ENCODE measurements at places on chromosomes 5 and 9. TPM values are rescaled to one million over a fixed set of nuclear protein-coding genes. Genes with fewer than 3 reads are reported as not detected.

The BTNL3 gene
- polyA plus RNA-seq: 0.09 TPM

The WNT8A gene
- polyA plus RNA-seq: not detected

The CACNA1B gene
- polyA plus RNA-seq: under 0.01 TPM

- H3K27ac ChIP-seq: no peak overlapping the region
- no peak overlapping the region for H3K4me3 ChIP-seq
- no peaks in the 10 kb centered on the region for H3K36me3 ChIP-seq
- no peaks in the 10 kb centered on the region for H3K27me3 ChIP-seq
- H3K4me1 ChIP-seq: peaks cover 26% of the 10 kb centered on the region
- DNase-seq: peak; percentile 56
Observed at GRCh38 chr9:133949486-133950061, 42.5 kb downstream of the VAV2 start.

DNA sequence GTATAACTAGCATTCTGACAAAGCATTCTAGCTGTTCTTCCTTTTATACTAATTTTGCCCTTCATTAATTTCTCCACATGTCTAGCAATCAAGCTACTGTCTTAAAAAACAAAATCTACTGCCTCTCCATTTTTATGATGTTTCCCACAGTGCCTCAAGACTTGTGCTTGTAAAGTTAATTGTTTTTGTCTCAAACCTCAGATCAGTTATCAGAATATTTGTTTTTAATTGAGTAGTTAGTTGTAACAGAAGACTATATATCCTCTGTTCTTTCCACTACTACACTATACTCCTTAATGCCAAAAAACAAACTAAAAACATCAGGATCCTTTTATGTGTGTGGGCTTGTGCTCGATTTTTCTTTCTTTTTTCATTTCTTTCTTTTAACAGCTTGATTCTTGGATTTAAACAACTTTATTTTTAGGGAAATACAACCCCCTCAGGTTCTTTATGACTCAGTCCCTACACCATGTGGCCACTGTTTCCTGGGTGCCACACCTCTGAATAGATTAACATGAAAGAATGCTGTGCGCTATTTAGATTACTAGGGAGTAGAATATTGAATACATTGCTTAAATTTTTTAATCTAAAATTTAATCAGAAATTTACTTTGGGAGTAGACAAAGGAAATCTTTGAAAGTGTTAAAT is 1.2 kb downstream of the ASPN start:
- no peaks in the 10 kb centered on the region for H3K27me3 ChIP-seq
- no peaks in the 10 kb centered on the region for H3K36me3 ChIP-seq
- no peak for DNase-seq
- H3K27ac ChIP-seq: no peak overlapping the region

The PCA3 gene
- not detected for polyA plus RNA-seq

- no peaks in the 10 kb centered on the region for H3K36me3 ChIP-seq
- peaks cover 9% of the 10 kb centered on the region for H3K4me1 ChIP-seq
Observed at GRCh38 chr5:159061179-159061796, 38.4 kb downstream of the EBF1 start.

- no peaks in the 10 kb centered on the region for H3K27me3 ChIP-seq
- peaks cover 9% of the 10 kb centered on the region for H3K4me1 ChIP-seq
- no peak overlapping the region for H3K4me3 ChIP-seq
Observed at GRCh38 chr9:31304576-31304975, 1079.9 kb upstream of the ACO1 start.

GRCh38 chr5:176809544-176810080 is 747 bp upstream of the UNC5A start:
- peak overlapping the region; percentile 37 for H3K4me3 ChIP-seq
- no peak for DNase-seq
- peaks cover 45% of the 10 kb centered on the region for H3K27me3 ChIP-seq
- H3K36me3 ChIP-seq: no peaks in the 10 kb centered on the region
- no peak overlapping the region for H3K27ac ChIP-seq

GRCh38 chr5:167802755-167803431 is 488.6 kb upstream of the WWC1 start:
- no peak overlapping the region for H3K4me3 ChIP-seq
- no peak overlapping the region for H3K27ac ChIP-seq
- no peaks in the 10 kb centered on the region for H3K27me3 ChIP-seq
- H3K4me1 ChIP-seq: no peaks in the 10 kb centered on the region
- H3K36me3 ChIP-seq: no peaks in the 10 kb centered on the region

The PCDHGA2 gene
- polyA plus RNA-seq: 0.19 TPM

- H3K27ac ChIP-seq: no peak overlapping the region
- no peak overlapping the region for H3K4me3 ChIP-seq
- no peaks in the 10 kb centered on the region for H3K36me3 ChIP-seq
- peaks cover 25% of the 10 kb centered on the region for H3K4me1 ChIP-seq
- DNase-seq: no peak
Observed at GRCh38 chr9:20507431-20507830, 114.9 kb downstream of the MLLT3 start.

- H3K27me3 ChIP-seq: no peaks in the 10 kb centered on the region
- DNase-seq: no peak
- H3K4me3 ChIP-seq: no peak overlapping the region
- H3K36me3 ChIP-seq: no peaks in the 10 kb centered on the region
Observed at GRCh38 chr9:5089737-5090136, 95.7 kb downstream of the INSL6 start.

DNA sequence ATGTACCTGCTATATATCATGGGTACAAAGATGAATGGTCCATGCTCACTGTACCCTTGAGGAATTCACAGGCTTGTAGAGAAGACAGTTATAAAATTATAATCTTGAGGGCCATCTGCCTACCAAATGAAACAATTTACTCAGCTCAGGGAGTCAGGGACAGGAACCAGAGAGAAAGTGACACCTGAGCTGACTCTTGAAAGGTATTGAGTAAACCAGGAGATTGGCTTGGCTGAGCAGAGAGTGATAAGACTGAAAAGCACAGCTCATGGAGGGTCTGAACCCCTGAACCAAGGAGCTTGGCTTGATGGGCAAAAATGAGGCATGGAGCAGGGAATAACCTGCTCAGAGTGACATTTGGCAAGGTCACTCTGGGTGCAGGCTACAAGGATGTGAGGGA is 147.3 kb downstream of the FAM114A2 start:
- no peaks in the 10 kb centered on the region for H3K4me1 ChIP-seq
- DNase-seq: no peak
- H3K27me3 ChIP-seq: no peaks in the 10 kb centered on the region
- no peak overlapping the region for H3K27ac ChIP-seq
- no peak overlapping the region for H3K4me3 ChIP-seq

DNA sequence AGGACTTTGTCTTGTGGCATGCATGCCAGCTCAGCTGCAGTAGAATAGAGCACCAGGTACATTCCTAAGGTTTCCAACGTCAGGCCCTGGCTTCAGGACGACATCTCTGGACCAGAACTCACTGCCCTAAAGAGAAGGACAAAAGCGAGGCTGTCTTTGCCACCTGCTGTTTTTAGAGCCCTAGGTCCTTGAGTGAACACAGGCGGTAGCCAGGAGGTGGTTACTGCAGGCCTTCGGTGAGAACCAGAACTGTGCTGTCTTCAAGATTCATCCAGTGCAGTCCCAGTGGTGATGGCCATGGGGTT is 288.9 kb upstream of the CDH18 start:
- no peaks in the 10 kb centered on the region for H3K27me3 ChIP-seq
- no peaks in the 10 kb centered on the region for H3K4me1 ChIP-seq
- H3K27ac ChIP-seq: no peak overlapping the region
- DNase-seq: no peak
- no peak overlapping the region for H3K4me3 ChIP-seq
- no peaks in the 10 kb centered on the region for H3K36me3 ChIP-seq

DNA sequence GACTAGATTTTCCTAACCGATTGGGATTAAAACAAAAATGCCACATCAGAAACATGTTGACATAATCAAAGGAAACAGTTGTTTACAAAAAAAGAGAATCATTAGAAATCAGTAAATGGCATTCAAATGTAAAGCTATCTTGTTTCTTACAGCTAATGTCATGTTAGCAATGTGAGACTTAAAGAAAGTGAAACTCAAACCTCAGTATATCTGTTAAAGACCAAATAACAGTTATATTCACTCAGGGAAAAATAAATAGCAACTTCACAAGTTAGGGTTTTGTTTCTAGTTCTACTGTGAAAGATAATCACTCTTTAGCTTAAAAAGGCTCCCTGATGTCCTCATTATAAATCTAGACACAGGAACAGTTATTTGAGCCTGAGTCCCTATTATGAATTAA is 189.3 kb upstream of the EFNA5 start:
- no peak overlapping the region for H3K4me3 ChIP-seq
- H3K27me3 ChIP-seq: no peaks in the 10 kb centered on the region
- peaks cover 14% of the 10 kb centered on the region for H3K36me3 ChIP-seq
- no peak overlapping the region for H3K27ac ChIP-seq
- DNase-seq: no peak

The ASB6 gene
- 23.2 TPM for polyA plus RNA-seq

GRCh38 chr5:111366388-111366787 is 142.2 kb downstream of the CAMK4 start:
- no peak overlapping the region for H3K4me3 ChIP-seq
- no peaks in the 10 kb centered on the region for H3K4me1 ChIP-seq
- H3K36me3 ChIP-seq: no peaks in the 10 kb centered on the region
- DNase-seq: no peak

The DRD1 gene
- polyA plus RNA-seq: 0.03 TPM

DNA sequence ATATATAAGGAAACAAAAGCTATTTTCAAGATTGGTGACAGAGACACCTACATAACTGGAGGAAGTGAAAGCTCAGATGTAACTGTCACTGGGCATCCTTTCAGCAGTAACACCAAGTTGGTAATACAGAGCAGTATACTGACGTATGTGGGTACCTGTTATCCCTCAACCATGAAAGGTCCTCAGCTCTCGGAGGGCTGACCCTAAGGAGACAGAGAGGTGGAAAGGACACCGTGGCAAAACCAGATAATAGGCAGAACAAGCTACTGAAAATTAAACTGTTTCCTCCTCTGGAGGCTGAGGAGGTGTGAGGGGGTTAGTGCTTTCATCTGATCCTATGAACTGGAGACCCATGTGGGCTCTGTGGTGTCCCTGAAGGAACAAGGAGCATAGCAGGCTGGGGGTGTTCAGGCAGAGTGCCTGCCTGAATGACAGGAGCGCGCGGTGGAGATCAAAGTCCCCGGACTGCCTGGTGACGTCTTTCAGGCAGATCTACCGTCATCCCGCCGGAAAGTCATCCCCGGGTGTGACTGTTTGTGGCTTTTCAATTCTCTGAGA is 130.2 kb upstream of the FSTL4 start:
- H3K27me3 ChIP-seq: no peaks in the 10 kb centered on the region
- no peaks in the 10 kb centered on the region for H3K36me3 ChIP-seq
- DNase-seq: no peak

DNA sequence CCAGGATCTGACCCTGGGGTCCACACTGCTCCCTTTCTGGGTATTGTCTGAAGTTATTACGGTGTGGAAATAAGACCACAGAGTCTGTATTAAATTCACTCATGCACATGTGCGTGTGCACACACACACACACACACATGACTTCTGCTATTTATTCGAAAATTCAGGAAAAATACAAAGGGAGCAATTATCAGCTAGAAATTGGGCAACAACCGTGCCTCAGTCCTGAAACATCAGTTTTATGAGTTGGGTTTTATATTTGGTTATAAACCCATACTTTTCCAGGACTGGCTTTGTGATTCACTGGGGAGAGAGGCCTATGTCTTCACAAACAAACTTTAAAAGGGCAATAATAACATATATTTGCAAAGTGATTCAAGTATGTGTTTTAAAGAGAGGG is 90.2 kb downstream of the ANGPTL2 start:
- DNase-seq: no peak
- no peaks in the 10 kb centered on the region for H3K4me1 ChIP-seq
- H3K27ac ChIP-seq: no peak overlapping the region
- no peaks in the 10 kb centered on the region for H3K27me3 ChIP-seq

GRCh38 chr5:30450153-30450552 is 743.3 kb upstream of the CDH6 start:
- H3K27ac ChIP-seq: no peak overlapping the region
- H3K4me1 ChIP-seq: no peaks in the 10 kb centered on the region
- no peaks in the 10 kb centered on the region for H3K36me3 ChIP-seq

The LCN10 gene
- 41.3 TPM for polyA plus RNA-seq

DNA sequence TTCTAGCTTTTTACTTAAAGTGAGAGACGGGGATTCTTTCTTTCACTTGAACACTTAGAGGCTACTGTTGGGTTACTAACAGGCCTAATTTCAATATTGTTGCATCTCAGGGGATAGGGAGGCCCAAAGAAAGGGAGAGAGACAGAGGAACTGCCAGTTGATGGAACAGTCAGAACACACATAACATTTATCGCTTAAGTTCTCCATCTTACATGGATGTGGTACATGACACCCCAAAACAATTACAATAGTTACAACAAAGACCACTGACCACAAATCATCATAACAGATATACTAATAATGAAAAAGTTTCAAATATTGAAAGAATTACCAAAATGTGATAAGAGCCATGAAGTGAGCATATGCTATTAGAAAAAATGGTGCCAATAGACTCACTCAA is 4.3 kb upstream of the RIC1 start:
- H3K27me3 ChIP-seq: no peaks in the 10 kb centered on the region
- H3K4me3 ChIP-seq: no peak overlapping the region
- no peak for DNase-seq
- peaks cover 86% of the 10 kb centered on the region for H3K4me1 ChIP-seq
- H3K36me3 ChIP-seq: no peaks in the 10 kb centered on the region

The IFNA10 gene
- not detected for polyA plus RNA-seq

GRCh38 chr5:98248949-98249348 is 524.5 kb upstream of the RGMB start:
- no peaks in the 10 kb centered on the region for H3K4me1 ChIP-seq
- no peaks in the 10 kb centered on the region for H3K36me3 ChIP-seq
- no peak overlapping the region for H3K27ac ChIP-seq
- no peak for DNase-seq

DNA sequence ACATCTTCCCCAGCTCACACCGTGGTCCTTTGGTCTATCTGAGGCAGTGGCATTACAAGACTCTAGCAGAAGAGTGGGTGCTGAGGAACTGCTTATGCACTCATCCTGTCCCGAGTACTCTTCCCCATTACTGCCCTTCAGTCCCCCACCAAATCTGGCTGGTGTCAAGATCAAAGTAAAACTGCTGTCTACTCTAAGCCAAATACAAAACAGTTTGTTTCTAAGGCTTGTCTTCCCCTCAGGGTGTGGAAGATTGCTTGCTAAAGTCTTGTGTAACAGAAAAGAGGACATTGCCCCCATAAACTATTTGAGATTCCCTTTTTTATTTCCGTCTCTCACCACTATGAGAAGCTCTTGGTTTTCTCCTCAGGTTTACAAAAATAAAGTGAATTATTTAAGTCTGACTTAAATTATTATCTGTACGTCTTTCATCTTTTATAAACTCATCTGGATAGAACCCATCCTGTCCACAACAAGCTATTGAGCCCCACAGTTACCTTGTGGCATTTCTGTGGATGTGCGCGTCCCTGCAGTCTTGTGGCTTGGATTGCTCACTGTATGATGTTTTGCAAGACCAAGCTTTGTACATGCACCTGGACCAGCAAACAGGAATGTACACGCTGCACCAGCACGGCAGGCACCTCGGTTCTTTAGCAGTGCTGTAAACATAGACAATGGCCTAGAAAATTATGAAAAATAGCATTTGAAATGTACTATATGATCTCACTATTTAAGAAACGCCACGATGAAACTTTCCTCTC is 61.0 kb downstream of the CYSTM1 start:
- no peaks in the 10 kb centered on the region for H3K36me3 ChIP-seq
- H3K27ac ChIP-seq: no peak overlapping the region
- H3K4me3 ChIP-seq: no peak overlapping the region

Measured in spleen (tissue), 13 donors.